ENCODE measurements at places on chromosomes 6 and 20.
A peak's percentile ranks its signal among the peaks of the same experiment; 100 is the strongest.

DNA sequence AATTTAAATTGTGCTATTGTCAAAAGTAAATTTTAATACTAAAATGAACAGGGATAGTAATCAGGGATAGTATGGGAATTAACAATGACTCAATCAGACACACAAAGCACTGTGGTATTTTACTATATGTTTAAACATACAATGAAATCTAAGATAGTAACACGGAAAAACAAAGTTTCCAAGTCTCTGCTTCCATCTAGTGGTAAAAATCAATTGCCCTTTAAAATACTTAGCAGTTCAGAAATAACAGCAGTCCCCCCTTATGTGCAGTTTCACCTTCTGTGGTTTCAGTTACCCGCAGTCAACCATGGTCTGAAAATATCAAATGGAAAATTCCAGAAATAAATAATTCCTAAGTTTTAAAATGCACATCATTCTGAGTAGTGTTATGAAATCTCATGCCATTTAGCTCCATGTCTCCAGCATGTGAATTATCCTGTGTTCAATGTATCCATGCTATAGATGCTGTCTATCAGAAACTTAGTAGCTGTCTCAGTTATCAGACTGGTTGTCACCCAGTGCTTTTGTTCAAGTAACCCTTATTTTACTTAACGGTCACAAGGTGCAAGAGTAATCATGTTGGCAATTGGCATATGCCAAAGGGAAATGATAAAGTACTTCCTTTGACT lies 58.5 kb downstream of the AHI1 start:
- peak; percentile 47 for DNase-seq

DNA sequence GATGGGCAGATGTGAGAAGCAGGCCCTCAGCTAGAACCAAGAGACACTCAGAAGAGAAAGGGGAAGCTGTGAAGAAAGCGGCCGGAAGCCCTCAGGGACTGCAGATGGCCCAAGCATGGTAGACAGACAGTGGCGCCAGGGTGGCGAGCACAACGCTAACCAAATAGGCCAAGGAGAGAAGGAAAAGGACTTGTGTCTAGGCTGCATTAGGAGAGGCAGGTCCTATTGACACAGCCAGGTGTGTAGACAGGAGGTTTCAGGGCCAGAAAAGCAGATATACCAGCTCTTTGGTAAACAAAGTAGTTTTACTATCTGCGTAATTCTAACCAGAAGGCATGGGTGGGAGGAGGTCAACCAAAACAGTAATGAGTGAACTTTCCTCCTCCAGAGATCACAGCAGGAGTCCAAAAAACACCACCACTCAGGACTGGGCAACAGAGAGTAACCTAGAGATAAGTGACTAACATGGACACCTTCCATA lies 15.8 kb upstream of the MAP7 start:
- no peak for DNase-seq

DNA sequence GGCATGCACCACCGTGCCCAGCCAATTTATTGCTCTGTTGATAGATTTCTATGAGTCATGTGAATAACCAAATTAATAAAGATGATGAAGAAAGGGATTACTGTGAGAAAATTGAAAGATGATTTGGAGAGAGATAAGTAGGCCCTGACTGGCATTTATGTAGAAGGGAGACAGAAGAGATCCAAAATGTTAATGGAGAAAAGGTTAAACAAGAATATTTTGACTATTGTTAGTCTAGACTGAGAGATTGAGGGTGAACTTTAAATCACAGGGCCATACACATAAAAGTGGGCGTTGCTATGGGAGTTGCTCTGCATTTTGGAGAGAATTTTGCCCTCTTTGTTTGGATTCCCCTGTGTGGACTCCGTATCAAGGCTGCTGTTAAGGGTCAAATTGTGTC lies 68.9 kb upstream of the SCAF8 start:
- DNase-seq = no peak

GRCh38 chr20:49426395-49426794 lies 56.1 kb downstream of the KCNB1 start:
- no peak for DNase-seq

- no peak for DNase-seq
Observed at GRCh38 chr6:39929733-39930461, 4.4 kb downstream of the MOCS1 start.

- no peak for DNase-seq
Observed at GRCh38 chr20:10719740-10720385, 46.1 kb upstream of the JAG1 start.

GRCh38 chr6:16243055-16243454 lies 4.7 kb downstream of the GMPR start:
- no peak for DNase-seq

Measured in GM12865 (cell line).